ENCODE measurements at places on chromosomes 12 and 14.
A peak's percentile ranks its signal among the peaks of the same experiment; 100 is the strongest.

DNA sequence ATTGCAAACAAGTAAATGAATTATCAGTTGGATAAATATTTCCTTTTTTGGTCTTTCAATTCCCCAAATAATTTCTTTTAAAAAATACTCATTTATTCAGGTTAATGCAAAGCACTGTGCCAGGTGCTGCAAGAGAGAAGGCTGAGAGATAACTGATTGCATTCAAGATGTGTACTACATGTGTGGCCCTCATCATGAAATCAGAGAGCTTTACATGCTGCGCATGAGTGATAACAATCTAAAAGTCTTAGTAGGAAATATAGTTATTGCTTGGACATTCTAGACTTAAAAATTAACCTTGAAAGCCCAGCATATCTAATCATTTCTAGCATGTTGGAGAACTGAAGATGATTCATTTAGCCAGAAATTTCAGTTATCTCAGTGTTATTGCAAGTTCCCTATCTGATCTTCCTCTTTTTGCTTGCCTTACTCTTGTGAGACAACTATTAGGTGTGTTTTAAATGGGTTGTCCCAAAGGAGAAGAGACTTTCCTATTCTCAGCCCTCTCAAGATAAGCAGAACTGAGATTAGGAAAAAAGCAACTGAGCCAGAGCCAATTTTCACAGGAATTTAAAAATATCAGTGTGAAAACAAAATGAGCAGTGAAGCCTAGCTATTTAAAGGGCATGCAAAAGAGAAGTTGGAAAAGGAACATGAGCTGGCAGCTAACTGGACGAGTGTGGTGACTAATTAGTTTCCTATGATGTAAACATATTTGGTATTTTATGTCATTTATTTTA lies 60.9 kb downstream of the PLEKHA5 start:
- DNase-seq: no peak

DNA sequence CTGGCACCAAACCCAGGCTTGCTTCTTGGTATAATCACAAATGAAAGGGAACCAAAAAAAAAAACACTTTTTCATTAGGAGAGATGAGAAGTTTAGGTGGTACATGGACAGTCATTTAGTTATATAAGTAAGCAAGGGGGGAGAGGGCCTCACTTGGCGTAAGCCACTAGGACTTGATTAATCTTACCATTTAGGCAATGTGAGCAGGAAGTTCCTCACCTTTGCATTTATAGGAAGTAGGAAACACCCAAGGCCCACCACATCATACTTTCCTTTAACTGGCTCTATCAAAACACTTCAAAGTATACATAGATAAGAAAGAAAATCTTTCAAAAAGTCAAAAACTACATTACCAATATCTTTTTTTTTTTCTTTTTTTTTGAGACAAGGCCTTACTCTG lies 6.7 kb upstream of the RPS6KA5 start:
- no peak for DNase-seq

DNA sequence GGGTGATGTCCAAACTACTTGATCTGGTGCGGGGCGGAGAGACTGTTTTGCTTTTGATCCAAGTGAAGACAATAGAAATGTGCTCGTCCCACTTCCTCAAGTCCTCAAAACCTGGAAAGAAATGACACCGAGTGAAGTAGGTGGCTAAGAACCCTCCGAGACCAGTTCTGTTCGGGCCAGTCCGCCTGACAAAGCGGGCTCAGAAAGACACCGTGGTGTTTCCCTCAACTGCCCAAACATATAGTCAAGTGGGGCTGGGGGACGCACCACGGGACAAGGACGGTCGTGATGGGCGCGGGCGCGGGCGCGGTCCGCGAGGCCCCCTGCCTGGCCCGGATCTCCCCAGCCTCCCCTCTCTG lies 1.6 kb downstream of the PHLDA1 start:
- peak; percentile 49 for DNase-seq

GRCh38 chr12:103043531-103044486 lies 86.3 kb downstream of the ASCL1 start:
- no peak for DNase-seq

GRCh38 chr12:56221232-56221756 lies 428 bp downstream of the RNF41 start:
- DNase-seq: peak; percentile 75

DNA sequence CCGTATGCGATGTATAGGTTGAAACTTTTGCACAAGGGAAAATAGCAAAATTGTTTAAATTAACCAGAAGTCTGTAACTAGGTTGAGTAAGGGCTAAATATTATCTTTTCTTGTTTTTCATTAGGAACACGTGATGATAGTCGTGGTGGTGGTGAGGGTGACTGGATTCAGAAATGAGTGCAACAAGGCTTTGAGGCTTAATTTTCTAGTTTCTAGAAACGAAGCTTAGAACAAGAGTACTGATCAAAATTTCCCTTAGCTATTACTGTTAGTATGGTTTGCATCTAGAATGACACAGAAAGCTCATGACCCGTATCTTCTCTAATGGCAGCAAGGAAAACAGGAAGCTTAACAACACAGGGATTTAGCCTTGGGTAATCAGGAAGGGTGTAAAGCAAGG lies 7.0 kb downstream of the SLIRP start:
- DNase-seq: no peak

DNA sequence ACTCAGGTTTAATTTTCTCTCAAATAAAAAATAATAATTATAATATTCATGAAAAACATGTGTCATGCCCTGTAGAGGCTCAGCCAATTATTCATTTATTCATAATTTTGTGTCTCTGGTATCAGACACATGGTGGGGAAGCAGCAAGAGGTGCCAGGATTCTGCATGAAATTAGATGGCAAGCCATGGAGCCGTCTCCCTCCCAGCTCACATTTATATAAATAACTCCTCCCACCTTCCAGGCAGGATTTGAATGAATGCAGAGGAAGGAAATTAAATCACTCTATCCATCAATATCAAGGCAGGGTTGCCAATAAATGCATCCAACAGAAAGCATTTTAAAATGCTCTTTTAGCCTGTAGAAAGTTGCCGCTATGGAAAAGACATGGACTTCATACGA lies 98.1 kb downstream of the PTPRR start:
- DNase-seq: no peak

DNA sequence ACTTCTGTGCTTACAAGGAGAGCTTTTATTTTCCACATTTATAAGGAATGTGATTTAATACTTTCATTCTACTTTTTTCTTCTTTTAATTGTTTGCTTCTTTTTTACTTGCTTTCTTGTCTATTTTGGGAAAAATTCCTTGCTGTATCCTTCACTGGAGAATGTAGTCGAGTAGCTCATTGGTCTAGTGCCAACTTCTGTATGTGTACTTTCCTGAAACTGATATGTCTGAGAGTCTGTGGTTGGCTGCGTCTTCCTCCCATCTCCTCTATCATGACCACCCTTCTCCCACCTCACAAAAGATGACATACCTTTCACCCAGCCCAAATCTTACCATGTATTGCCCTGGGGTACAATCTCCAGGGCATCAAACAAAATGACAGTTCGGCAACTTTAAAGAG lies 51.8 kb downstream of the MSRB3 start:
- DNase-seq: no peak

GRCh38 chr12:68572661-68573060 lies 38.0 kb upstream of the RAP1B start:
- DNase-seq: no peak

Measured in mesothelial cell of epicardium (in vitro differentiated cells).